GOT3 (cell line): ENCODE measurements at places on chromosomes 3 and 15.

GRCh38 chr15:60774829-60775463, 296.0 kb upstream of the ICE2 start:
- DNase-seq, result no peak

DNA sequence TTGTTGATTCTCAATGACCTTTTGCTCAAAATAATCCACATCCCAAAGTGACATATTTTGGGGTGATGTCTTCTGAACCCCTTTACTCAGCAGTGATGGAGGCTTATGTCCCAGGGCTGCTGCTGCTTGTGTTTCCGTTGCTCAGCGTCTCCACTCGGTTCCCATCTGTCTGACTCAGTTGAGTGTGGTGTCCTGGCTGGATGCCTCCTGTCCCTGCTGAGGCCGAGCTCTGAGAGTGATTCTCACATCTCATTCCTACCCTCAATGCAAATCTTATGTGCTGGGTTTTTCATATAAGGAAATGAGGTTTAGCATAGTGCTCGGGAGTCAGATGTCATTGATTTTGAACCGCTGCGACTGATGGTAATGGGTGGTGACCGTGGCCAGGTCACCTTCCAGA, 247.4 kb downstream of the GABRG3 start:
- DNase-seq, result no peak

GRCh38 chr15:89177633-89178306, 43.6 kb downstream of the RLBP1 start:
- DNase-seq, result no peak

DNA sequence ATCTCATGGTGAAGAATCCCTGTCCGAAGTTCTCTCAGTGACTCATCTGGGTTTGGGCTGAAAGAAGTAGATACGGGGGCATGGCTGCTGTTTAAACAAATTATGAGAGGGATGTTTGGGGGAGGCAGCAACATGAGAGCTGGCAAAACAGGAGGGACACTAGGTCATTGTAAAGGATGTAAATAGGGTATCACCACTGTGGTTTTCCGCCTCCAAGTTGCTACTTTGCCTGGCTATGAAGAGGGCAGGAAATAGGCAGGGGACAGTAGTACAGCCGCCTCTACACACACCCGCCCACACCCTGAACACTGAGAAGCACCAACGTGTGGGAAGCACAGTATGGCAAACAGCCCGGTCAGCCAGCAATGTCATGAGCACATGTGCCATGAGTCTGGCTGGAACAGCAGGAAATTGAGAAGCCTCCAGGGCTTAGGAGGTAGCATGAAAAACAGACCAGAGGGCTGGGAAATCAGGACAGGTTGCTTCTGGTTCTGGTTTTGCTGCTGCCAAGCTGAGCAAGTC, 17.1 kb downstream of the HEXA start:
- no peak for DNase-seq

- DNase-seq, result no peak
Observed at GRCh38 chr15:59885832-59886231, 118.3 kb upstream of the FOXB1 start.

DNA sequence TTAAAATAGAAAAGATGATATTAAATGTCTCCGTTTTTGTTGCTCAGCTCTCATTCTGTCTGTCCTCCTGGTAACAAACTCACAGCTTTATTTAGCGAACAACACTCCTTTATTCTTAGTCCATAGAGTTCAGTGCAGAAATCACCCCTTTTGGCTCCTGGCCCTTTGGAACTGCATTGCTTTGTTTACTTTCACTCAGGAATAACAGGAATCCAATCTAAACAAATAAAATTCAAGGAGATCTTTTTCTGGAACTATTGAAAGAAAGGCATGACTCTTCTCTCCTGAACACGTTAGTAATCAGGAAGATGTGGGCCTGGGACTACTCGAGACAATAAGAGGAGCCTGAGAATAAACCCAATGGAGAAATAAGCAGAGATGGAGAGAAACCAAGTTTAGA, 409.2 kb downstream of the DIPK2A start:
- no peak for DNase-seq

- DNase-seq, result no peak
Observed at GRCh38 chr3:42037318-42037945, 53.7 kb upstream of the TRAK1 start.

DNA sequence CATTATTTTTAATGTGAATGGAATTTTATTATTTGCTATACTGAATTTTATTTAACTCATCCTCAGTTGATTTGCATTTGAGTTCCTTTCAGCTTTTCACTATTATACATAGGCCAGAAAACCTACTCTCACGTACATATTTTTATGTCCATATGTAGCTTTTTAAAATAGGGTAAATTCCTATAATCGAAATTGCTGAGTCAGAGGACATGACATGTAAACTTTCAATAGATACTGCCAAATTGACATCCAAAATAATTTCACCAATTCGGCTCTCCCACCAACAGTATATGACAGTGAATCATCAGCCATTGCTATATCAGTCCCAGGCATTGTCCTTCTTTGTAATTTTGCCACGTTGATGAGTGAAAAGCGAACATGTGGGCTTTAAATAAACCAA, 222.5 kb downstream of the SQOR start:
- DNase-seq, result no peak

DNA sequence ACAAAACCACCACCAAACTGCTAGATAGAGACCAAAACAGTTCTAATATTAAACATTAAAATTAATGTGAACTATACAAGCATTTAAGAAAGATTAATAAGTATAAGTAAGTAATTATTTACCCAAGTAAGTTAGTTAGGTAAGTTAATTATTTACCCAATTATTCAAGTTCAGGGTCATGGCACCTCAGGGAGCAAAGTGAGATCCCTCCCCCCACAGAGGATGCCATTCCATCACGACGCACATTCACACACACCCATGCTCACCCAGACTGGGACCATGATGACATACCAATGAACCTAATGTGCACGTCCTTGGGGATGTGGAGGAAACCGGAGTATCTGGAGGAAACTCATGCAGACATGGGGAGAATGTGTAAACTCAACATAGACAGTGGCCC, 229.1 kb downstream of the NR2F2 start:
- DNase-seq, result no peak

- no peak for DNase-seq
Observed at GRCh38 chr3:94374439-94375161, 311.7 kb downstream of the NSUN3 start.

GRCh38 chr3:106729481-106729880, 647.8 kb upstream of the CCDC54 start:
- DNase-seq, result no peak

GRCh38 chr15:41017066-41017735, 63.9 kb downstream of the CHAC1 start:
- DNase-seq, result no peak

- no peak for DNase-seq
Observed at GRCh38 chr15:92638709-92639365, 16.7 kb downstream of the FAM174B start.

GRCh38 chr3:50873376-50874157, 198.8 kb downstream of the DOCK3 start:
- DNase-seq, result no peak

DNA sequence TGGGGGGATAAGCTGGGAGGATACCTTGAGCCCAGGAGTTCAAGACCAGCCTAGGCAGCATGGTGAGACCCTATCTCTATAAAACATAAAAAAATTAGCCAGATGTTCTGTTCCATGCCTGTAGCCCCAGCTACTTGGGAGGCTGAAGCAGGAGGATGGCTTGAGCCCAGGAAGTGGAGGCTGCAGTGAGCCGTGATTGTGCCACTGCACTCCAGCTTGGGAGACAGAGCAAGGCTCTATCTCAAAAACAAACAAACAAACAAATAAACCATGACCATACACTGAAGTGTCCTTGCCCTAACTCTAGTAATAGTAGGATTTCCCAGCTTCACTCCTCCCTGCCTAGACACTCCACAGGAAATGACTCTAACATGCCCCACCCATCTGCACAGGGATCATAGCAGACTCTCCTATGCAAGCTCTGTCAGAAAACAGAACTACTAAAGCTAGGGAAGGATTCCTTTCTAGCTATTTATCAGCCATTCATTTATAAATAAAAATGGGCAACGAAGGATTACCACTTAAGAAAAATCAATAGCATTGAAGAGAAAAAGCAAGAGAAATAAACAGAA, 4.6 kb downstream of the ERICH6 start:
- DNase-seq, result no peak

- no peak for DNase-seq
Observed at GRCh38 chr15:71279757-71280141, 164.5 kb downstream of the THSD4 start.

- no peak for DNase-seq
Observed at GRCh38 chr15:63369296-63369695, 12.3 kb downstream of the CA12 start.

DNA sequence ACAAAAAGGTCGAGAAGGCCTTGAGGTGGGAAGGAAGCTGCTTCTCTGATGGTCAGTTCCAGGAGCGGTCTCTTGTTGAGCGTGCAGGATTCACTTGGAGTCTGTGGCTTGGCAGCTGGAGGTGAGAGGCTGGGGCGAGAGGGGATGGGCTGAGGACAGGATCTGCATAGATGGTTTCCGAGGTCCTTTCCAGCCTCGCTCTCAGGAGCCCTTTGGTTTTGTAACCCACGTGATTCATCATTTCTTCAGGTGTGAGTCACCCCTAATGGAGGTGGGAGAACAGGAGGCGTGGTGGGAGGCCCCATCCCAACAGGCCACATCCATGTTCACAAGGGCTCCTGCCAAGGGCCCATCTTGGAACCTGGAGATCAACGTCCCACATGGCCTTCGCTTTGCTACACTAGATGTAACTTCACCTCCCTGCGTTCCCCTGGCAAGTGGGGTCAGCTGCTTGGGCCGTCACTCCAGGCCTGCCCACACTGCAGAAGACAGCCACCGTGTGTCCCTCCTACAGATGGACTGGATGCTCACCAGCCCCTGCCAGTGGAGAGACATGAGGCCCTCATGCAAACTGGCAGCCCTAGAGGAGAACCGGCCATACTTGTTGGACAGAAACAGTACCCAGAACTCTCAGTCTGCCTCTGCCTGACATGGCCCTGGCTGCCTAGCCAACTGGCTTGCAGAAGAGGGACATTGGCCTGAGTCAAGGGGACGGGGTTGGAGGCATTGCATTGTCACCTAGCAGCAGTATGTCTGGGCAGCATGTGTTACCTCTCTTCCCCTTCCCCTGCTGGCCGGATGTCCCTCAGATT, 1.6 kb upstream of the PCSK6 start:
- no peak for DNase-seq

DNA sequence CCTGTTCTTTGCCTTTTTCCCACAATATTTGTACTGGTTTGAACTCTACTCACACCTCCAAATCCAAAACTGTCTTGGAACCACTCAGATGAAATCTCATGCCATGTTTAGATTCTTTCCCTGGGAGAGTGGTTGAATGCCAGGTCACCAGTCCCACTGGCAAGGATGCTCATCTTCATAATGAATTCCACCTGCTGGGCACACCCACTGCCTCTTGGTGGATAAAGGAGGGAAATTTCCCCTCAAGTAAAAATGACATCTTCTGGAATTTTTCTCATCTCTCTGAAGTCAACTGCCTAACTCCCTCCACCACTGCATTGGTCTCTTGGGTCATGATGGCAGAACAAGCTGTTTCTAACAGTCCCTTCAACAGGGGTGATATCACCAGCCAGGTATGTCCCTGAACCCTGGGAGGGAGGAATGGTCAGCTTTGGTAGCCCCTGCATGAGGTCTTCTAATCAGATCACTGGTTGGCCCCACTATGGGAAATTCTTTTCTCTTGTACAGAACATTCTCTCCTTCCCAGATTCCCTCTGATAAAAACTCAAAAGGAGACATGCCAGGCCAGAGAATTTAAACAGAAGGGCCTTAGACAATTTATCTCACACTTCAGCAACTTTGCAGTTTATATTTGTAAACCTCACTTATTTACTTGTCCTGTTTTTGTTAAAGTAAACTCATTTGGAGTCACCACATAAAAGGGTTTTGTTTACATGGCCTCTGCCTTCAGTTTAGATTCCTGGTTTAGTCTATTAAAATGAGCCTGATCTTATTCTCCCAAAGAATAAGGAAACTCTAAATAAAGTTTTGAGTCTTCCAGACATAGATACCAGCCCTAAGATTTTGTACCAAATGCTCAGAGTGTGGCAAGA, 143.4 kb downstream of the WNT5A start:
- DNase-seq, result no peak

- DNase-seq, result no peak
Observed at GRCh38 chr15:78302579-78303312, 3.3 kb upstream of the SKIC8 start.

DNA sequence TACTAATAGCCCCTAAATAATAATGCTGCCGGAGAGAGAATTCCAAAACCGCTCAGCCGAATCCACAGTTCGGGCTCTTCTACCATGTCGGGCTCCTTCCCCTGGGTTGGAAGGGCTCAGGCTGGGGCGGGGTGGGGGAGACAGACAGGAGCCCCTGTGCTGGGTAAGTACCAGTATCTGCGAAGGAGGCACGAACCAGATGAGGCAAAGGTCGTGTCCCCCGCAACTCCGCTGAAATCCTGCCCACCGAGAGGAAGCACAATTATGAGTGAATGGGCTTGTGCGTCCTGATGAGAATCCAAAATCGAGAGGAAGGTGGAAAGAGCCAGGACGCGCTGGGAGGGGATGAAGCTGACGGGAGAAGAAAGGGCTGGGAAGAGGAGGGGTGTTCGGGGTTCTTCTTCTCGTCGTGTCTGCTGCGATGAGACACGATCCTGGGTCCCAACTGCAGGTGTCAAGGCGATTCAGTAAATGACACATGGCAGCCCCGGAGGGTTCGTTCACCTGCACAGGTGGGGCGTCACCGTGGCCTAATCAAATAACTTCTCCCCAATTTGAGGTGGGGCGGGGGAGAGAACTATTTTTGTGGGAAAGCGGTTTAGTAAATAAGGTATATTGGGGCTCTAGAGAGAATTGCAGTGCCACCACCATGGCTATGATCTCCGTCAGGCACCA, 707 bp upstream of the FAM81A start:
- no peak for DNase-seq

DNA sequence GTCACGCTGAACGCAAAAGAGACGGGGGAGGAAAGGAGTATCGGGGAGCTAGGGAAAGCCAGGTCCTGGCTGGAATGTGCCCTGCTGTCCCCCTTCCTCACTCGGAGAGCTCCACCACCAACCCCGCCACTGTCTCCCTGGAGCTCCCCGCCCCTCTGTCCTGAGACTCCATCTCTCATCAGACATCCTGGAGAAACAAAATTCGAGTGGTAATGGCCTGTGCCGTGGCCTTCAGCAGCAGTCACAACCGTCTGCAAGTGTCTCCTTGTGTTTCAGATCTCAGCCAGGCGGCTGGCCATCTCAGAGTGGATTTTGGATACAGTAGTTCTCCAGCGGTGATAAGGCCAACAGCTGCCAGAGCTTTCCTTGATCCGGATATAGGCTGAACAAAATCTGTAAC, 76.9 kb downstream of the OCA2 start:
- no peak for DNase-seq

DNA sequence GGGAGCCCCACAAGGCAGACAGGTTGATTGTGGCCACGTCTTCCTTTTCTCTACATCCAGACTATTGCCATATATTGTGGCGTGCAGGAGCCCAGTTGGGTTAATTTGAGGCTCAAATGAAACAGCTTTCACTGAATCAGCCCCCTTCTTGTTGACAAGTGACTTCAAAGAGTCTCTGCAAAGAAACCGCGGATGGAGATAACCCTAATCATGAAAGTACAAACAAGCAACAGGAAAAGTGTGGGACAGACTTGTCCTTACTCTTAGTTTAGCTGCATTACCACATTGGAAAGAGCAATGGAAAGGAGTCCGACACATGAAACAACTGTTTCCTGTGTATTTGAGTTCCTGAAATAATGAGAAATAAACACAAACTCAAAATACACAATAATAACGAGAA, 3.3 kb downstream of the TMEM40 start:
- DNase-seq, result no peak

- no peak for DNase-seq
Observed at GRCh38 chr15:47412802-47413201, 304.5 kb upstream of the SEMA6D start.
